ENCODE measurements at places on chromosomes 13 and 19. TPM values are rescaled to one million over a fixed set of nuclear protein-coding genes. Genes with fewer than 3 reads are reported as not detected.

GRCh38 chr19:34426096-34426661 lies 2.0 kb upstream of the UBA2 start:
- no peak for DNase-seq

DNA sequence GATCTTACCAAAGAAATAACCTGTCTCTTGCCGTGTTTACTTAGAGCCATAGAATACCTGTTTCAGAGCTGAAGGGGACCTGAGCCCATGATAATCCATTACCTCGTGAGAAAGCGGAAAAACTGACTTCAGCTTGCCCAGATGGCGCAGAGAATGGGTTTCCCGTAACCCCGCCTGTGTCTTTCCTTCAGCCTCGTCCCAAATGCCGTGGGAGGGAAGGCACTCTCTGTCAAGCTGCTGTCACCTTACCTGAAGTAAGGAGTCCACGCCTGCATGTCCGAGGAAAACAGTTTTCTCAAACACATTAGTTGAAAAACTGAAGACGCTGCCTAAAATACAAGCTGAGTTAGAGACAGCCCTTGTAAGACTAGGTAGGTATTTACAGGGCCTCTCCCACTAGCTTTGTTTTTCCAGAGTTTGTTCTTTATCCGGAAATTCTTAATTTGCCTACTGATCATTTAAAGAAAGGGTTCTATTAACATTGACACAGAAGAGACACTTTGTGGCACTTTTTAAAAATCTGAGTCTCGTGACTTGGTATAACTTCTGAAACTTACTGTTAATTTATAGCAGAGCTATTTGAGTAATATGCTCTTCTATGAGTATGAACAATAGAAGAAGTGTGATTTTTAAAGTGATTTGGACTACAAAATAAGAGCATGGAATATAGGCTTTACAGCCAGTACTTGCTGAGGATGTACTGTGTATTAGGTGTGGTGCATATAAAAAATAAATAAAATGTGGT lies 1.3 kb upstream of the INTS6 start:
- peak; percentile 13 for DNase-seq

DNA sequence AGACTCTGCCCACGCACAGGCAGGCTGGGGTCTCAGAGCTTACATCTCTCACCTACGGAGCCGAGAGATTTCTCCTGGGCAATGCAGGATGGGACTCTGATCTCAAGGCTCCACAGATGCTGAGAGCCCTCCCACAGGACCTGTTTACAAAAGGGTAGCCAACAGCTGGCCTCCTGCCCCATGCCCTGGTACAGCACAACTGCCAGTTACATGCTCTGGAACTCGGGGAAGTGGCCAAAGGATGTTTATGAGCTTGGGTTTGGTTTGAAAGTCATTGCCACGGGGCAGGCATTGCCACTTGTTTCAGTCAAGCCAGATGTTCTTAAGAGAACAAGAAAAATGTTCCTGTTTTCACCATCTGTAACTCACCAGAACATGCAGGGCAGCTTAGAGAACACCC lies 3.5 kb downstream of the DHRS12 start:
- no peak for DNase-seq

DNA sequence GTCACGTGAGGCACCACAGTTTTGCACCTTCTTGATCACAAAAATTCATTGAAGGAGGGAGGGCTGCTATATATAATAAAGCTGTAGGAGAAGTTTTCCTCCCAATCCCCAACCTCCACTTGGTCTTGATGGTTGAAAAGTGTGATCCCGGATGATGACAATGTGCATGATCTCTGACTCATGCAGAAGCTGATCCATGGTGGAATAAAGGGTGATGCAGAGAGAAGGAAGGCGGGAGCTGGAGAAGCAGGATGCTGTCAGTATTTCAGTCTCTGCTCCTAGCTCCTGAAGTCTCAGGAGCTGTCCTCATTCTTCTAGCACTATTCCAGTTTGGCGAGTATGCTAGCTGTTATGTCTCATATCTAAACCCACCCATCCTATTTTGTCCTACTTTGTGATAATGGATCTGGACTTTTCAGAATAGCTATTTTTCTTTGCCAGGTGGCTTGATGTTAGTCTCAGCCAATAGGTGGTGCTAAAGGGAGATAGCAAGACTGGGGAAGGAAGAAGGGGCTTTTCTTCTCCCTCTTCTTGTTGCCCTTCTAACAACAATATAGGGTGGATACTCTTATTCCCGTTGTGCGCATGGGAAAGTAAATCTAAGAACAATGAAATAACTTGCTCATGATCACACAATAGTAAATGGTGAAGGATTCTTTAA lies 65.6 kb upstream of the HTR2A start:
- no peak for DNase-seq

DNA sequence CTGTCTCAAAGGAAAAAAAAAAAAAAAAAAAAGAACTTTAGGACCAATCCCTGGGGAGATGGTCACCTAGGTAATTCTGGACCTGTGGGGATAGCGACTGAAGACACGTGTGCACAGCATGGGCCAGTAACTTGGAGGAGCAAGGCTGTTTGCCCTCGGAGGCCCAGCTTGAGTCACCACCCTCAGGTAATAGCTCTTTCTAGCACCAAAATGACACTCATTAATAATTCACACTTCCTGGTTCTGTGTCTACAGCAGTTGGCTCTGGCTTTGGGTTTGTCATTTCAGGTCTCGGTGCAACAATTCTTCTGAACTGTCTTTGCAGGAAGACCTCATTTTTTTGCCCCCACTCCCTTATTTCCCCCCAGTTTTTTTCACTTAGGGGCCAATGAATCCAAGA lies 3.9 kb upstream of the ATP11A start:
- no peak for DNase-seq

DNA sequence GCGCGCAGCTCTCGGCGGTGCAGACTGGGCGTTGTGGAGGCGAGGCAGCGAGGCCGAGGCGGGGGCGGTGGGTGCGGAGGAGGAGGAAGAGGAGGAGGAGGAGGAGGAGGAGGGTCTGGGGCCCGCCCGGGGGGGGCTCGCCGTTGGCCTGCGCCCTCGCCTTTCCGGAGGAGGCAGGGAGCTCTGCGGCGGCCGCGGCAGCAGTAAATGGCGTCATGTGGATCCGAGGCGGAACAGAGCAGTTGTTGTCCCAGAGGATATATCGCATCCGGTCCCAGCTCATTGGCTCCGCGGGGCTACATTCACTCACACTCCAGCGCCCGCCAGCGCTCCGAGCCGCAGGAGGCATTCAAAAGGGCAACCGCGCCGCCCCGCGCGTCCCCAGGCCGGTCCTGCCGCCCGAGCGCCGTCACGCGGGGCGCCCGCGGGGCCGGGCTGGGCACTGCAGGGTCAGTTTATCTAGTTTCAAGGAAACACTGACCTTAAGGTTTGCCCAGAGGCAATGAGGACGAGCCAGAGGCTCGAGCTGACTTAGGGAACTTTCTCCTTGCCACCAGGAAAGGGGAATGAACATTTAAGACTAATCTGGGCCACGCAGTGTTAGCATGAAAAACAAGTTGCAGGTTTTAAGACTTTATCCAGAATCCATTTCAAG lies at the start of gene SPRY2:
TSS of gene SPRY2 (minus strand) at position 26 of the 655 bp plus-strand sequence. CDS start 3,421 bp downstream, outside the sequence.
- peak; percentile 92 for DNase-seq

Gene SKA3
- polyA plus RNA-seq, result 10.9 TPM

Gene ENOX1
- polyA plus RNA-seq, result 8.8 TPM

Gene UBL5
- polyA plus RNA-seq, result 307 TPM

Gene ZNF382
- polyA plus RNA-seq, result 7.1 TPM

Gene PSG1
- polyA plus RNA-seq, result not detected

DNA sequence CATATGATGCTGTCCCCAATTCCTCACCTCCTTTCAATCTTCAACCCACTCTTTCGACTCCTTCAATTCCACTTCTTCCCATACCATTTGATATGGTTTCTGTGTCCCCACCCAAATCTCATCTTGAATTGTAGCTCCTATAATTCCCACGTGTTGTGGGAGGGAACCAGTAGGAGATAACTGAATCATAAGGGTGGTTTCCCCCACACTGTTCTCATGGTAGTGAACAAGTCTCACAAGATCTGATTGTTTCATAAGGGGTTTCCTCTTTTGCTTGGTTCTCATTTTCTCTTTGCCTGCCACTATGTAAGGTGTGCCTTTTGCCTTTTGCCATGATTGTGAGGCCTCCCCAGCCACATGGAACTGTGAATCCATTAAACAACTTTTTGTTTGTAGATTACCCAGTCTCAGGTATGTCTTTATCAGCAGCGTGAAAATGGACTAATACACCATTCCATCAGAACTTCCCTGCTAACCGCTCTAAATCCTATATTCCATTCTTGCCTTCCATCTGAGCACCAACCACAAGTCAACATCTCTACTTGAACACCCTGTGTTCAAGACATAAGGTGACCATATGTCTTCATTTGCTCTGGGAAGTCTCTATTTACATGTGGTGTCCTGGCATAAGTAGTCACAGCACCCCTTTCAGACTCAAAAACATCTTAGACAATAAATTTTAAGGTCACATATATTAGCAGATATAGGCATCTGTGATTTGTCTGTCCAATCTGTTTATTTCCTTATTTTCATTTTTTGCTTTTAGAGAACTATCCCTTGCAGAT lies 122.9 kb downstream of the TSHZ3 start:
- no peak for DNase-seq

GRCh38 chr19:58001895-58002369 lies 688 bp downstream of the ZNF606 start:
- DNase-seq, result peak; percentile 11

Gene RAB4B
- 11.7 TPM for polyA plus RNA-seq

Gene SPACA6
- polyA plus RNA-seq, result 16.2 TPM

DNA sequence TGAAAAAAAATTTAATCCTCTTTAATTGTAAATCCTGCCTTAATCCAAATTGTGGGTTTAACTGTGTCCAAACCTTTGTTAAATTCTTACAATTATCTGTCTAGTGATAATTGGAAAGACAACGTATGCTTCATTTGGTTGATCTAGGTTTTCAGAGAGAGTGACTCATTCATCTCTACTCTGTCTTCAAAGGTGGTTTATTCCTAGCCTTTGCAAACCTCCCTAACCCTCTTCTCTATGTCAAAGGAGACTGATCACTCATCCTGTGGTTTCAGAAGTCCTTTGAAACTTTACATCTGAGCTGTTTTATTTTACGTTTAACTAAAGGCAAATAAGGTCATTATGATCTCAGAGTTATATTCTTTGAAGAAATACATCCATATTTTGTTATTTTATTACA lies 8.8 kb upstream of the OXGR1 start:
- DNase-seq, result no peak

Gene ERFL
- polyA plus RNA-seq, result 0.08 TPM

- peak; percentile 83 for DNase-seq
These were observed 15.9 kb downstream of the TICAM1 start for GRCh38 chr19:4815426-4816201.

GRCh38 chr13:26831336-26831908 lies 70.8 kb upstream of the GPR12 start:
- no peak for DNase-seq

GRCh38 chr19:23070353-23071146 lies 46.3 kb upstream of the ZNF730 start:
- DNase-seq, result peak; percentile 45

DNA sequence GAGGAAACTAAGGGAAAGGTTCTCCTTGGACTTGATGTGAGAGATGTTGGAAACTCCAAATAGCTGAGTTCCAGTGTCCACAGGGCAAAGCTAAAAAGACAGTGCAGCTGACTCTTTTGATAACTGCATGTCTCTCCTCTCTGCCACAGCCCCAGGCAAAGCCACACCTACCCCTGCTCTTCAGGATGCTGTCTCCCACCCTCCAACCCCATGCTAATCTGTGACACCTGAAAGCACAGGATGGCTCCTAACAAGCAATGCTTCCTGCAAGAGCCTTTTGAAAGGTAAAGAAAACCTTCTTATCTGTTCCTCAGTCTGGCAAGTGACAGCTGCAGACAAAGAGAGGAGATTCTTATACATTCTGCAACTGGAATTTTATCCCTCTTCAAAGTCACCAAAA lies 14.5 kb downstream of the SLC46A3 start:
- no peak for DNase-seq

DNA sequence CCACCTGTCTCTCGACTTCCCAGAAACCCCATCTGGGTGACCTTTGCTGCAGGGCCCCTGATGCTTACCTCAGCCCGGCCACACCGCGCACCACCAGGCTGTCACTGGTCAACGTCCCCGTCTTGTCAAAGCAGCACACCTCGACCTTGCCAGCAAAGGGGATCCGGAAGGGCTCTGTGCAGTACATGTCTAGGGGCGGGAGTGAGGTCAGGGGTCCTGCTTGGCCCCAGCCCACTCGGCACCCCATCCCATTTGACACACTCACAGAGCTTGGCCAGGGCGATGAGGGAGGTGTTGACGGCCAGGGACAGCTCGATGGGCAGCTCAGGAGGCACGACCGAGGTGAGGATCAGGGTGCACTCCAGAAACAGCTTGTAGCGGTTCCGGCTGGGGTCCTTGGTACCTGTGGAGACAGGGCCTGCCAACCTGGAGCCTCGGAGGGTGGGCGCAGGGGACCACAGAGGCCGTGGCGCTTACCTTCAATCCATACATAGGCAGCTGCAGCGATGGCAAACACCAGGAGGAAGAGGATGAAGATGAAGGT lies 8.4 kb downstream of the ATP13A1 start:
- no peak for DNase-seq

Measured in right renal pelvis (tissue), 4 donors.